Activated CD4-positive, alpha-beta T cell treated with anti-CD3 and anti-CD28 coated beads, Interleukin-2, amount 50 U/mL, for 48 hours (primary cell): ENCODE measurements at places on chromosomes 5 and 9.
A peak's percentile ranks its signal among the peaks of the same experiment; 100 is the strongest.

DNA sequence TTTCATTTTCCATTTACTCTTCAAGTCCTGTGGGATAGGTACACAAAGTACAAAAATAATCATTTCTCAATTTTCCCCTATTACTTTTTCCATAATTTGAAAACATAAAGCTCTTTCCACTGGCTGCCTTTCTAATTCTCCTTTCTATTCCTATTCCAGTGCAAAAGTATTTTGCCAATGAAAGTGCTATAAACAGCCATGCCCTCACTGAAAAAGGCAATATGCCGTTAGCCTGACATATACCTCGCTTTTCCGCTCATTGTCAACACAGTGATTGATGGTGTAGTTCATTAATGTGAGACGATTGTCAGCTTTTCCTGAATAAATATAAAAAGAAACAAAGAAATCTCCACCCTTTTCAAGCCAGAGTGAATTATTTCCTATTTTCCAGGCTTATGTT is 97.5 kb downstream of the EBF1 start:
- DNase-seq: no peak

GRCh38 chr9:27504259-27504658 is 19.8 kb upstream of the IFNK start:
- DNase-seq: no peak

- no peak for DNase-seq
Measured at GRCh38 chr5:59174248-59174844, 591.5 kb downstream of the RAB3C start.

DNA sequence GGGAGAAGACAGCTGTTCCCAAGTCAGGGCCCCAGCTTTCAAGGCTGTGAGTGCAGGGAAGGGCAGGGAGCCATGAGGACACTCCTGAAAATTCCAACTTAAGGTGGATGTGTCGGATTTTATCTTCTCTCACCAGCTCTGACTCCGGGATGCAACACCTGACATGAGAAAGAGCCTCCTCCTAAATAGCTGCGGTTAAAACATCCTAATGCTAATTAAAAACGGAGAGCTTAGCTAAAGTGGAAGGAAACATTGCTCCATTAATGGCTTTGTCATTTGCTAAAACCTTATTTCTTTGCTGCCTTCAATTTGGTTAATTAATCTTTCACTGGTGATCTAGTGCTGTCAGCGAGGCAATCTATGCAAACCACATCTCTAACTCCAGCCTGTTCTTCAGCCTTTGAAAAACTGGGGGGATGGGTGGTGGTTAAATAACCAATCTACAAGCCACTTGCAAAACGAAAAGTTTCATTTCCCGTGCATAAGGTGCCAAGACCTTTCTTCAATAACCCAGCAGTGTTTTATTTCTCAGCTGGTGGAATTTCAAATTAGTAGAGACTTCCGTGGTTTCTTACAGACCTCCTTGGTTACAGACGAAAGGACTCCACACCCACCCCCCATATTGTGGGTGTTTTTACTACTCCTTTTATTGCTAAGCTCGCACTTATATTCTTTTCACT is 379.6 kb downstream of the MLLT3 start:
- DNase-seq: peak; percentile 26

DNA sequence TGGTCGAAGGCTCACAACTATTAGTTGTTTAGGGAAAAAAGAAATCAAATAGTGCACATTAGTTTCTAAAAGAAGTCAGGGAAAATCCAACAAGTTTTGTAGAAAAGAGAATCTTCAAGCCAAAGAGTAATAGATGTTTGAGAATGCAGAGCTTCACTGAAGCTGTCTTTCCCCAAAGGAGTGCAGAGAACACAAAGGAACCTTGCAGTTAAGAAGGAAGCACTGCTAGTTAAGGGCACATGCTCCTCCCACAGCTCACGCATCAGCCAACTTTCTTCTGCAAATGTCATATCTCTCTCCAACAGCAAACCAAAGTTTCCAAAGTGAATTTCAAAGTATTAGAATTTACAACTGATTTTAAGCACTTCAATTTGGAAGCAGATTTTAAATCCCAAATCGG is 116.4 kb upstream of the FST start:
- DNase-seq: no peak

- DNase-seq: no peak
Measured at GRCh38 chr9:80928697-80929096, 760.6 kb downstream of the TLE1 start.

GRCh38 chr5:142056816-142057696 is 44.2 kb upstream of the GNPDA1 start:
- DNase-seq: no peak

DNA sequence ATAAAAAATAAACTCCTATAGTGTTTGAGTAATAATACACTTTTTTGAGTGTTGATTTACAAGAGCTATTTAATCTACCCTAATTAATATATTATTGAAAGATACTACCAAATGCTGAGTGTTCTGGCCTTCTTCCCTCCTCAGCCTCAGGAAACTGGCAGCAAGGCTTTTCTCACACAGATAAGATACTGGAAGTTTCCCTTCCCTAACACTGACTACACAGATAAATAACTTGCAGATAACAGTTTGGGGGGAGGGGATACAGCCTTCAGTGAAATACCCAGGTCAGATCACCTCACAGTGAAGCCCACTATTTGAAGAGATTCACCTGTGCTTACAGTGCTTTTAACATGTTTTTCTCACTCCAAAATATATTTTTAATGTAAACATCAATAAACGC is 1.6 kb upstream of the NIPSNAP3A start:
- no peak for DNase-seq

- DNase-seq: peak; percentile 12
Measured at GRCh38 chr9:23826120-23826629, at the start of gene ELAVL2. TSS of gene ELAVL2 (minus strand) at chr9:23826240. CDS start at chr9:23762234, 64,006 bp downstream.

DNA sequence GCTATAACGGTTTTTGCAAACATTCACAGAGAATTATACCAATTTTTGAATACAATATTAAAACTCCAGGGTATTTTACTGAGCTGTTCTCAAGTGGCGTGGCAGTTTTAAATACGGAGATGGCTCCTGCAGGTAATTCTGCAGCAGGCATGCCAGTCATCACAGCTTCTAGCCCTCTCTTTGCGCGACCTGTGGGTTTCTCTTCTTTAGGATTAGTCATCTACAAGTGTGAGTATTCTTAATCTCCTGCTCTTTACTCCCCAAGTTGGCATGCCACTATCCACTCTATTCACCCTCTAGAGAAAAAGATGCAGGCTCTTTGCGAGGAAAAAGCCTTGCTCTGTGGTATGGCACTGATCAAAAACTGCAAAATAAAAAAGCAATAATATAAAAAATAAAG is 43.9 kb downstream of the ANKRD31 start:
- DNase-seq: peak; percentile 25

GRCh38 chr5:169980418-169981053 is at the start of gene INSYN2B:
TSS of gene INSYN2B (minus strand) at chr5:169980495. CDS start at chr5:169883898, 96,597 bp downstream.
- peak; percentile 40 for DNase-seq

DNA sequence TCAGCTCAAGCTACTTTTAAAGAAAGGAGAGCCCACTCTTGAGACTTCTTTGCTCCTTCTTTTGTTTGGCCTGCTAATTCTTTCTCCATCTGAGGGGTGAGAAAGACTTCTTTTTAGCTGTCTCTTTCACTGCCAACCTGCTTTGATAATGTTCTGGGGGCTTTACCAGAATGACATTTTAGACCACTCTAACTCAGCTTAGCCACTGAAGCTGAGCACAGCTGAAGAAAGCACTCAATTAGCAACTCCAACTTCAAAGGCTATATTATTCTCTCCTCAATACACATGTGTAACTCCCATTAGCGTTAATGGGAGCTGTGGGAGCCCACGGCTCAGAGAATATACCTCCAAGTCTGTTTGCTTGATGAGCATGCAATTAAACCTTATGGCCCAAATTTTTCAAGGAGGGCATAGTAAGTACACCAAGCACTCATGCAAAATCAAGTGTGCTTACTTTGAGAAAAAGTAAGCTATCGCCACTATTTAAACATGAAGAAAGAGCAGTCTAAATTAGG is 815.4 kb upstream of the DMAC1 start:
- no peak for DNase-seq

- no peak for DNase-seq
Measured at GRCh38 chr9:110320651-110321445, 16.8 kb downstream of the TXNDC8 start.

DNA sequence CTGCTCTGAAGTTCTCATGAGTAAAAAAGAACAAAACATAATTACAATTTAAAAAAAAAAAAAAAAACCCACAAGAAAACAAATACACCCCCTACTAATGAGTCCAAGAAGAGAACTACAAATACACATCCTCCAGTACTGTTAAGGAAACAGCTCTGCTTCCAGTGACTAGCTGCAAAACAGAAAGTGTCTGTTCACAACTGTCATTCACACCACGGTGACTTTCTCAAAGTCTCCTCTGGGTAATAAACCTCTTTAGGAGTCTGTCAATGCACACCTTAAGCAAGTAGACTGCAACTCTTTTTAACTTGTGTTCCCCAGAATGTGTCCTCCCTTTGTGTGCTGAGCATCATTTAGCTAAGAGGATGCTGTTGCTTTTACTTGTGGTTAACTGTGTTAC is 6.2 kb downstream of the REEP5 start:
- DNase-seq: no peak

- no peak for DNase-seq
Measured at GRCh38 chr9:121857928-121858327, 206.5 kb downstream of the DAB2IP start.

GRCh38 chr5:78360674-78360923 is 182 bp downstream of the SCAMP1 start:
- DNase-seq: no peak

DNA sequence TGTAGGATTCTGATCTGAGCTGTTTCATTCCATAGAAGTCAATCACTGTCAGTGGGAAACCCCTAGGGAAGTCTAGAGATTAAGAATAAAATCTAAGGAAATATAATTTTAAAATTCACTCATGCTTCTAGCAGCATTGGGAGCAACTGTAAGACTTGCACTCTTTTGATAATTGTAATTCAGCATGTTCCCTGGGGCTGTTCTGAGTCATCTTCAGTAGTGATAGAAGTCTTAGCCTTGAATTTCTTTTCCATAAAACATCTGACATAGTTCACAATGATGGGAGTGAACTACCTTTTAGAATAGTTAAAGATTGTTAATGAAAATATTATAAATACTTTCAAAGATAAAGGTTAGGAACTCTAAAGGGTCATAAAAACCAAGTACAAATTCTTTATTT is 935.8 kb downstream of the DTWD2 start:
- no peak for DNase-seq

DNA sequence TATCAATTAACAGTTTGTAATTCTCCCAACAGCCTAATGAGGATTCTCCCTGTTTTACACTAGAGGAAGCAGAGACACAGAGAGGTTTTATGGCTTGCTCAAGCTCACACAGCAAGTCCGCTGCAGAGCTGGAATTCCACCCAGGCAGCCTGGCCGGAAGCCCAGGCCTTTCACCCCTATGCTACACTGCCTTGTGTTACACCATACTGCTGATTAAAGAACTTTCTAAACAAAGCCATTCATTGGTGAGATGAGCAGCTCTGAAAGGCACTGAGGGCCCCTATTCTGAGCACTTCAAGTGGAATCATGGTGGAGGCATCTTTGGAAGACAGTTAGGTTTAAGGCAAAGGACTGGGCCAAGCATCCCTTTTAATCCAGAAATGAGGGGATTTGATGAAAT is 14.7 kb upstream of the LARP1 start:
- no peak for DNase-seq

GRCh38 chr9:91248707-91249106 is 113.0 kb downstream of the AUH start:
- DNase-seq: no peak

GRCh38 chr9:21030389-21031035 is 928 bp downstream of the HACD4 start:
- DNase-seq: peak; percentile 26

GRCh38 chr5:96703384-96703920 is 41.3 kb downstream of the CAST start:
- no peak for DNase-seq

DNA sequence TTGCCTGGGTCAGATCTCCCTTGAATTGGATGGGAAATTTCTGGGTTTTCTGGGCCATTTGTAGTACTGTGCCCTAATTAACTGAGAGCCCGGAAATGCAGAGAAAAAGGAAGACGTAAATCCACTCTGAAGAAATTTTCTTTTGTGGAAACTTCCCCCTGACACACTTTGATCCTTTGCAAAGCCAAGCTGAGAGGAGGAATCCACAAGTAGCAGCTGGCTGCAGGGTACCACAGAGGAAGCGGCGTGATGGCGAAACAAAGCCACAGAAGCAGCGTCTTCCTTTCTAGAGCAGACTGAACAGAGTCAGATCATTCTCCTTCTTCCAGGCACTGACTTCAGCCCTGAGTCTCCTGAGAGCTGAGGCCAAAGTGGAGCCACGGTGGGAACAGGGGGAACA is 47.1 kb upstream of the ZNF354A start:
- DNase-seq: no peak

GRCh38 chr5:83744821-83745220 is 24.2 kb upstream of the HAPLN1 start:
- no peak for DNase-seq

DNA sequence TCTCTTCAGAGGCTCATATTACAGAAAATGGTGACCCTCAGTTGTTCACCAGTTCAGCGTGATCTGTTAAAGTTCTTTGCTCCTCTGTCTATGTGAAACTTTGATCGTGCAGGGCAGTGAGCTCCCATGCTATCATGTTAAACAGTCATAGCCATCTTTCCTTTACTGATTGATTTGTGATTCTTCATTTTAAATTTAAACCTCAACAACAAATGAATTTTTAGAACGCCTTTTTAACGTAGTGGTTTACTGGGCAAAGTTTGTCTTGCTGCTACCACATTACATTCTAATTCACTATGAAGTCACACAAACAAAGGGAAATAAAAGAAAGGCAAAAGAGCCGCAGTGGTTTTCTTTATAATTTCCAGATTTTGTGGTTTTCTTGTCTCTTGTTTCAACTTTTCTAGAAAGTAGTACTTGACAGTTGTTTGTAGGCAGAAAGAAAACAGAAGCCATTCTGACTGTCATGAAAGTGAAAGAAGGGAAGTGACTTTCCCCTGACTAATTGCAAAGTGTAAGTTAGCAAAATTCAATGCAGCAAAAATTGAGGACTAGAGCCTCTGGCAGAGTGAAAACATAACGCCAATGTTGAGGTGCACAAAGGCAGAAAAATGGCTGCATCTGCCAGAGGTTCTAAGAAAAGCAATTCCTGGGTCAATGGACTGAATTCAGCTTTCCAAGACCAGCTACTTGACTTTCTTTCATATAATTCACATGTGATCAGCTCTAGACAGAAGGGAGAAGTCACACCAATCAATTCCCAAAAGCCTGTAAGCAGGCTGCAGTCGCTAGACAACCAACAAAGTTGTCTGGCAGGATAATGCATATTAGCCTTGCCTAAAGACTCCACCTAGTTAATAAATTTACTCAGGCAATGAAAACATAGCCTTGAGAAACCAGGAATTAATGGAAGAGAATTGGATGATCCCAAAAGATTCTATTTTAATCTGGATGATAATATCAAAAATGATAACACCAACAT is 7.1 kb upstream of the IFNA6 start:
- no peak for DNase-seq
